ENCODE measurements at places on chromosomes 3 and 15.

- no peak for DNase-seq
Observed at GRCh38 chr3:151989621-151990020, 116.2 kb downstream of the SUCNR1 start.

DNA sequence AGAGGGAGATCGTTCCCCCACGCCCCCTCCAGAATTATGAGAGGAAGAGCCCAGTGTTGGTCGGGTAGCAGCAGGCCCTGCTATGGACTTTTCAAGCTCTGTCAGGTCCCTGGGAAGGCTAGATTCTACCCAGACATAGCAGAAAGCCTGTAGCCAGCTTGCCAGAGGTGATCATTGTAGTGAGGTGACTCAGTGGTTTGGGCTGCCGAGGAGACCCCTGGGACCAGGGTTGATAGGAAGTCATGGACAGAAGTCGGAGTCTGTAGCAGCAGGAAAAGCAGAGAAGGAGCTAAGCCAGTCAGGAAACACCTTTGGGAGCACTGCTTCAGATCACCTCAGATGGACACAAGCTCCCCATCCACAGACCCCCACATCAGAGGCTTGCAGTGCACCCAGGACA, 67.7 kb downstream of the CCNL1 start:
- no peak for DNase-seq

DNA sequence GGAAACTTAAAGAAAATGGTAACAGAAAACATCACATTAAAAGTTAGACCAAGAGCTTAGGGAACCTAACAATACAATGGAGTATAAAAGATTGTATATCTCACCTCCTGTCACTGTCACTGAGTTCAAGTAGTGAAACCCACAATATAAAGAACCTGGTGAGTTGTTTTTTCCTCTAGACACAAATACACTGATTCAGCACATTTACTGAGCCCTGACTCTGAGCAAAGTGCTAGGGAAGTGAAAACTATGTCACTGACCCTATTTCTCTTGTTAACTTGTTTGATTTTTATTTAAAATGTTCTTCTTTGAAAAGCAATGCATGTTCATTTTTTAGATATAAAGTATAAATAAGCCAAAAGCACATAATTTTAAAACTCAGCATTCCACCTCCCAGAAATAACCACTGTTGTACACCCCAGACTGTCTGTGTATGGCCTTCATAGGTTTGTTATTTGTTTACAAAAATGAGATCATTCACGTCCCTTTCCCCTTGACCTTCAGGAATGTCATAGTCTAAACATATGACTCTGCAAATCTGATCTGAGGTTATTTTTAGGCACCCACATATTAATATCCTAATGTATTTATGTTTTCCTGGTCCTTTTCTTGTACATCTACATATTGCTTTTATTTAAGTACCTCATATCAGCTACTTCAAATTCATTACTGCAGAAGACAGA, 69.2 kb upstream of the CSTA start:
- no peak for DNase-seq

- DNase-seq, result no peak
Observed at GRCh38 chr3:123194552-123194951, 7.2 kb upstream of the SEC22A start.

DNA sequence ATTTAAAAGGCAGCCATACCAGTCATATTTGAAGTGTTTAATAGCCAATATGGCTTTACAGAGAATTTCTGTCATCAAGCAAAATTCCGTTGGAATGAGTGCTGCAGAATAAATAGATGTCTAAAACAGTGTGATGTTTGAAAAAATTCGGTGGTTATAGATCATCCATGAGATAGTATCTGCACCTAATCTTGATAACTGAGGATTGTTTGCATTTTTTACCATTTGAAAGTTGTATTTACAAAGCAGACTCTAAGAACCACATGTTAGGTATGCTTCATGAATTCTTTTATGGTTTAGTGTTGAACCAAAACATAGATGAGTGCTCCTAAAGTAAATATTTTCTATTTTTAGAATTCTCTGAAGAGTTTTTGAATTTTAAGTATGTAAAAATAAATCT, 476.1 kb downstream of the NAALADL2 start:
- DNase-seq, result no peak

GRCh38 chr15:96535148-96535547, 204.6 kb downstream of the NR2F2 start:
- DNase-seq, result no peak

GRCh38 chr3:73729969-73730440, 105.3 kb upstream of the PDZRN3 start:
- DNase-seq, result no peak

DNA sequence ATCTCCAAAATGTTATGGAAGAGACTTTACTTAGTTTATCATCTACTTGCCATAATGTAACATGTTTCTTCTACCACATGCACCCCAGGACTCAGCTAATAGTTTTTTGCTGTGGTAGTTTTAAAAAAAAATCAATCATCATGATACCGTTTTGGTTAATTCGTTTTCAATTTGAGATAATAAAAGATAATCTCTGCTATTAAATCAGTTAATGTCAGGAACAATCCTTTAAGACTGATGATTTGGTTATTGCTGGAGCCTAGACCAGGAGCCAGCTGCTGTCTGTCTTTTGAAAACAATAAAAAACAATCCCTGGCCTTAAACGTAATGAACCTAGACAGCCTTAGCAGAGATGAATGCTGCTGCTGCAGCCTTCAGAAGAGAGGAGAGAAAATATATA, 403.7 kb downstream of the OXSM start:
- no peak for DNase-seq

GRCh38 chr3:195212033-195212748, 58.8 kb downstream of the XXYLT1 start:
- no peak for DNase-seq

DNA sequence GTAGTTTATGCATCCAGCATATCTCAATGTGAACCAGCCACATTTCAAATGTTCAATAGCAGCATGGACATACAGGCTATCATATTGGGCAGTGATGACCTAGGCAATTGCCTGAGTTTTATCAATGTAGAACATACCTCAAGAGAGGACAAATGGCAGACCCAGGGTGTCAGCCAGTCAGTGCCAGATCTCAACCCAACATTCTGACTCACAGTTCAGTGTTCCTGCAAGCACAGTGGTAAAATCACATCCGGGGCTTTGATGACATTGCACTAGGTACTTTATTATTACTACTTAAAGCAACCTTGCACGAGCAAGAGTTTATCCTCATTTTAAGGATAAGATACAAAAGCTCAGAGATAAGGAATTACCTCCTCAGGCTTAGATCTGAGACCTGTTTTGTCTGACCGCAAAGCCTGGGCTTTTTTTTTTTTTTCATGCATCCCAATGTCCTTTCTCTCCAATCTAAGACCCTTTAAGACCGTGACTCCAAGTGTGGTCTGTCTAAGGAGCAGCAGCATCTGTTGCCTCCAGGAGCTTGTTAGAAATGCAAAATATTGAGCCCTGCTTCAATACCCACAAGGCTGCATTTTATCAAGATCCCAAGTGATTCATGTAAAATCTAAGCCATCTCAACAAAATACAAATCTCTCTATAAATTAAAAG, 60.1 kb downstream of the SLC12A1 start:
- no peak for DNase-seq

DNA sequence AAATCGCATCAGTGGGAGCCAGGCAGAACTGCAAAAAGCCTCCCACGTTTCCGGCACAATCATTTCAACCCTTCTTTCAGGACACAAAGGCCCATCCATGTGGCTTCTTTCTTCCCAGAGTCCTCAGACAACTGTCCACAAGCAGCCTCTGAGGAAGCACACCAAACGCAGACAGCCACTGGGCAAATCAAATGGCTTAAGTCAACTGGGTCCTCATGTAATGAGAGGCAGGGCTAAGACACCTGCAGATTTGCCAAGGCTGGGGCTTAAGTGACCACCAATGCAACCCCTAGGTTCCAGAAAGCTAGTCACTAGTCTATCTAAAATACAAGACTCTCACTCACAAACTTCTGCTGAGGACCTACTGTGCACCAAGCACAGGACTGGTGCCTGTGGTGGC, 8.0 kb downstream of the OSBPL10 start:
- no peak for DNase-seq

GRCh38 chr15:81165535-81165934, 31.1 kb upstream of the IL16 start:
- DNase-seq, result no peak

- no peak for DNase-seq
Observed at GRCh38 chr3:169581633-169582032, 81.9 kb downstream of the MECOM start.

GRCh38 chr3:60890226-60890625, 361.0 kb downstream of the FHIT start:
- no peak for DNase-seq

DNA sequence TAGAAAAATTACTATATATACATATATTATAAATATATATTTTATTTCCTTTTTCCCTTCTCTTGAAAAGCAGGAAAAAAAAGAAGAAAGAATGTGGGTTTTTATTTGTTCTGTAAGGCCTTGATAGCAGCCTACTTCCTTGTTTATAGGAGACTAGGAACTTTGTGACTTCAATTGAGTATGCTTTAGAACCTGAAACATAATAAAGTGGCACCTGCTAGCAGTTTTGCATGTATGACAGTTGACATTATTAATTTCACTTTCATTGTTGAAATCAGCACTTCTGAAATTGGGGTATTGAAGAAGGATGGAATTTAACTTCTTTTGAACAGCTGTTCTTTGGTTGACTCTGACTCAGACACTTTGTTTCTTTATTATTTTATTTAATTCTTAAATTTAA, 56.9 kb downstream of the GLCE start:
- no peak for DNase-seq

GRCh38 chr3:14304101-14305045, 98.0 kb upstream of the SLC6A6 start:
- no peak for DNase-seq

DNA sequence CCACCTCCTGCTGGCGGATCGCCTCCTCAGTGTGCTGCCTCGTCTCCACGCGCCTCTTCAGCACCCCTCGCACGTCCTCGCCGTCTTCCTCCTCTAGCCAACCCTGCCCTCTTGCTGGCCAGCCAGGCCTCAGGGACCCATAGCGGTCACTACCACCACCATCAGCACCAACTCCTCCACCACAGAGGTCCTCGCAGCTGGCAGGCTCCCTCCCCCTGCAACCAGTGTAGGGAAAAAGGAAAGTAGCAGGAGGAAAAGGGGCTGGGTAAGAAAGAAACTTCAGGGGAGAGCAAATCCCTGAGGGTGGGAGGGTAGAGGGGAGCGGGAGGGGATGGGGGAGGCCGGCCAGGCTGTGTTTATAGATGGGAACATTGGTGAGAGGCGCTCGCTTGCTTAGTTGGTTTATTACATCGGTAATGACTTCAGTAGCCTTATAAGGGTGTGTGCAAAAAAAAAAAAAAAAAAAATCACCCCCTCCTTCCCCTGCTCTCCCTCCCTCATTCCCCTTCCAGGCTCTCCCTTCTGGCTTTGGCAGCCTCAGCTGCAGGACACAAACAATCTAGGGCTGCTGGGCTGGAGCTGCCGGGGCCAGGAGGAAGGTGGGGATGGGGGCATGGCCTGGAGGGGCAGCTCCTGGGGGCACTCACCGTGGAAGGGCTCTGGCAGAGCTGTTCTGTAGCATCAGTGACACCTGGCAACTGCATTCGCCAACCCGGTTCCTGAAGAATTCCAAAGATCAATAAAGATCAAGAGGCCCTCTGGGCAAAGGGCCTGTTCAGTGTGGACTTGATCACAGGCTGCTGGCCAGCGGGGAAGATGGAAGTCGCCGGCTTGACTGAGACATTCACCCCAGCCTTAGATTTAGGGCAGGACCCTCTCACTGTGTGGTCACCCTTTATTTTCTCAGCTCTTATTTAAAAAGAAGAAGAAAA, 116.2 kb upstream of the HACD2 start:
- DNase-seq, result no peak

- DNase-seq, result no peak
Observed at GRCh38 chr15:60859996-60860494, 369.1 kb downstream of the RORA start.

- no peak for DNase-seq
Observed at GRCh38 chr15:90141646-90142045, 39.4 kb upstream of the IDH2 start.

DNA sequence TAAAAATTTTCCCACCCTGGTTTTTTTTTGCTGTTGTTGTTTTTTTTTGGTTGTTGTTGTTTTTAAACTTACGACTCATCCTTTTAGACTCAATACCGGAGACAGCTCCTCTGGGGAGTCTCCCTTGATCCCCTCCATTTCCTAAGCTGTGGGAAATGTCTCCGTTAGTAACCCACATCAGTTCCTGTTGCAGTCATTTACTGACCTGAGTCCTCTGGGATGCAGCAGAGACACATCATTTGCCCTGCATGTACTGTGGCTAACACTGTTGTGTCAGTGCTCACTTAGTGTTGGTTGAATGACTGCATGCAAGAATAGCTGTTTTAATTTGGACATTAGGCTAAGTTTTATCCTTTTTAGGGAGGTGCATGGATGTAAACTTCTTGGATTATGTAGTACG, 83.8 kb downstream of the MBNL1 start:
- DNase-seq, result no peak

- DNase-seq, result no peak
Observed at GRCh38 chr3:64108231-64108630, 84.9 kb upstream of the PSMD6 start.

- no peak for DNase-seq
Observed at GRCh38 chr15:73139744-73140553, 87.7 kb downstream of the NEO1 start.

DNA sequence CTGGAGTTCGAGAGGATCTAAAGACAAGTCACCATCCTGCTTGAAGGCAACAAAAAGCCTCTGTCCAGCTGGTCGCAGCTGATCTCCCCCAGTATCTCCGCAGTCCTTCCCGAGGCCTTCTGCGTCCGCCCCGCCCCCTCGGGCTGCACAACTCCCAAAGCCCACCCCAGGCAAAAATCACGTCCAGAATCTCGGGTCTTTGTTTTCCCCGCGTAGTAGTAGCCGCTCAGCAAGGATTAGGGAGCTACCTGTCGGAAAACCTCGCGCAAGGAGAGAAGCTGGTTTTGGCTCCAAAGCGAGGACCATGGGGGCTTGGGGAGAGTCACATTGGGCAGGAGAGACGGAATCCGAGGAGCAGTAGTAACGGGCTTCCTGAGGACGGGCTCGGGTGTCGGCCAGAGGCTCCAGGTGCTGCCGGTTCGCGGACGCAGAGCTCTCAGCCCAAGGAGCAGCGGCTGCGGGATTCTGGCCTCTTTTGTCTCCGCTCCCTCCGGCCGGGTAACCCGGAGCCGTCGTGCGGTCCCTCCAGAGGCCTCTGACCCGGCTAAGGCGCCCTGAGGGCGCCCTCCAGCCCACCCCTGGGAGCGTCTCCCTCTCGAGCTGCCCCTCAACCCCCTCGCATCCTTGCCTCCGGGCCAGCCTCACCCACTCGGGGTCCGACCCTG, 401 bp downstream of the ZSCAN29 start:
- no peak for DNase-seq

DNA sequence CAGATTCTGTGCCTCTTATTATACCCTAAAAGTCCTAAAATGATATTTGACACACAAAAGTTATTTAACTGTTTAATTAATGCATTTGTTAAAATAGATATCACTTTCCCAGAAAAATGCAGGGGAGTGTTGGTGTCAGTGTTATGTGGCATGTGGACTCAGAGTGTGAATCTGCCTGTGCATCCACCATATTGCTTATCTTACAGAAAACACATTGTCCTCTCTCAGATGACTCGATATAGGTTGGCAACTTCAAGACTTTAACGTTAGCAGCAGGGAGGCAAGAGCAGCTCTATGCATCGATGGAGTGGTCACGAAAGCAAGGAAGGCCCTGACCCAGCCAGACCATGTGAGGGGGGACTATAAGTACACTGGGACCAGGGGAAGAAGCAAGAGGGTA, 165.4 kb upstream of the DCBLD2 start:
- no peak for DNase-seq

Measured in stimulated activated CD4-positive, alpha-beta T cell treated with anti-CD3 and anti-CD28 coated beads, Interleukin-12 subunit alpha, Interleukin-12 subunit beta, amount 100 ng/mL, for 48 hours (primary cell).